ENCODE measurements at places on chromosomes 12 and 14. TPM values are rescaled to one million over a fixed set of nuclear protein-coding genes. Genes with fewer than 3 reads are reported as not detected.

The NYNRIN gene
- total RNA-seq: 6.9 TPM

The AQP6 gene
- 0.20 TPM for total RNA-seq

The MARS1 gene
- 193 TPM for total RNA-seq

The SLC25A21 gene
- total RNA-seq: 0.39 TPM

The CLEC9A gene
- not detected for total RNA-seq
